ENCODE measurements at places on chromosomes 1 and 21.

- no peak for DNase-seq
Measured at GRCh38 chr1:4461726-4462290, 192.6 kb upstream of the AJAP1 start.

- no peak for DNase-seq
Measured at GRCh38 chr1:64967381-64967780, 1.0 kb upstream of the JAK1 start.

DNA sequence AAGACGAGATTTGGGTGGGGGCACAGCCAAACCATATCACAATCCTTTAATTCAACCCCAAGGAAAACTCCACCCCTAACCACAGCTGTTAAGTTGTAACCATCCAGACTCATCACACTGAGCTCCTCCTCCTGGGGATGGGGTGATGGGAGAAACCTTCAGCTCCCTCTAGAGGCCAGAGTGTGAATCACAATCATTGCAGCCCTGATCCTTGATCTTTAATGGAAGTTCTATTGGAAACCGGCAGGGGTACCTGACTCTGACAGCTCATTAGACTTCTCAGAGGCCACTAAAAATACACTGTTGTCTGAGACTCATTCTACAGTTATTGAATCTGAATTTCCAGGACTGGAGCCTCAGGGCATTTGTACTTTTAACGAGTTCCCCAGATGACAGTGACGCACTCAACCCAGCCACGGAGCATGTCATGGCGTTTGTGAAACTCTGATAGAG, 127.2 kb downstream of the IGSF21 start:
- peak; percentile 9 for DNase-seq

- DNase-seq: no peak
Measured at GRCh38 chr21:38311765-38312164, 55.0 kb downstream of the KCNJ15 start.

GRCh38 chr21:45140346-45140940, 66.1 kb downstream of the ADARB1 start:
- DNase-seq: peak; percentile 52

- DNase-seq: no peak
Measured at GRCh38 chr1:154350383-154350782, 25.1 kb downstream of the ATP8B2 start.

GRCh38 chr1:202213361-202214088, 19.9 kb downstream of the LGR6 start:
- DNase-seq: no peak

- DNase-seq: no peak
Measured at GRCh38 chr21:38802050-38803026, 3.4 kb upstream of the ETS2 start.

GRCh38 chr1:66853379-66853778, 52.3 kb upstream of the INSL5 start:
- no peak for DNase-seq

GRCh38 chr21:45202344-45202743, 85.4 kb downstream of the POFUT2 start:
- DNase-seq: no peak

DNA sequence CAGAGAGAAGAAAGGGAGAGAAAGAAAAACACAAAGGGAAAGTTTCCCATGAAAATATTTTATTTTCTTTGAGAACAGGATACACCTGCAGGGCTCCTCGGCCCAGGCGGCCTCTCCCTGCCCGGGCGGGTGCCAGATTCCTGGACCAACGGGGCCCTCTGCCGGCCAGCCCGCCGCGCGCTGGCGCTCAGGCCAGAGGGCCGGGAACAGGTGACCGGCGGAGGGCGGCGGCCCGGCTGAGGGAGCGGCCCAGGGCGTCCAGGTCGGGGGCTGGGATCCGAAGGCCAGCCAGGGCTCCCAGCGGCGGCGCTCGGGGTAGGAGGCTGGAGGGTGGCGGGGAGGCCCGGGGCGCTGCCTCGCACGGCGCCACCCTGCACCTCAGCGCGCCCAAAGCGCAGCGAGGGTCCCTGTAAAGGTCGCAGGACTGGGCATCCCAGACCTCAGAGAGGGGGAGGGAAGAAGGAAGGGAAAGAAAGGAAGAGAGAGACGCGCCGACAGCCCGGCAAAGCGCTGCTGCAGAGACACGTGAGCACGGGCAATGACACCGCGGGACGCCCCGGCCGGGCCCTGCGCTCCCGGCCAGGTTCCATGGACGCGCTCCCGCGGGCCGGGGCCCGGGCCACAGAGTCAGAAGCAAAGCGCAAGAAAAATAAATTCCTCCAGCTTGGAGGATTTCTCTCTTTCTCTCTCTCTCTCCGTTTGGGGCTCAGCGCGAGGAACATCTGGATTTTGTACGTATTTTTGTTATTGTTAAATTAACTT, 927 bp downstream of the WNT9A start:
- peak; percentile 50 for DNase-seq

- no peak for DNase-seq
Measured at GRCh38 chr1:221555689-221556433, 186.0 kb downstream of the DUSP10 start.

- no peak for DNase-seq
Measured at GRCh38 chr21:42081931-42082381, 10.8 kb downstream of the UMODL1 start.

DNA sequence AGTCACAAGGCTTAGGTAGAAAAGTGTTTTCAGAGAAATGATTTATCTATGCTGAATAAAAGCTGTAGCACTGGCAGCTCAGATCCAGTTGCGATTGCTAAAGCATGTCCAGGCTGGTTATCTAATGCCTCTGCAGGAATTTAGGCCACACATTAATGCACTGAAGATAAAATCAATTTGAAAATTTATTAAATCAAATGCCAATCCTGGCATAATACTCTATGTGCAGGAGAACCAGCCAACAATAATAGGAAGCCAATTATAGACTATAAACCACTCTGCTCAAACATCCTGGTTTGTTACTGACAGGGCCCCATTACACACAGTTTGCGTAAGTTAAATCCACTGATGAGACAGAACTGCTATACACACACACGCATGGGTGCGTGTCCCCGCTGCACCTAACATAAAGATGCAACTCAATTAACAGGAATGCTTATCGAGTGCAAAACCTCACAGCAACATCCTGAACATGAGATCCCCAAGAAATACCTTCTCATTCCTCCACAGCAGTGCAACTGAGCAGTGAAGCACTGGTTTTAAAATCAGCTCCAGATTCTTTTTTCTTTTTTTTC, 40.6 kb downstream of the PTP4A2 start:
- DNase-seq: no peak

DNA sequence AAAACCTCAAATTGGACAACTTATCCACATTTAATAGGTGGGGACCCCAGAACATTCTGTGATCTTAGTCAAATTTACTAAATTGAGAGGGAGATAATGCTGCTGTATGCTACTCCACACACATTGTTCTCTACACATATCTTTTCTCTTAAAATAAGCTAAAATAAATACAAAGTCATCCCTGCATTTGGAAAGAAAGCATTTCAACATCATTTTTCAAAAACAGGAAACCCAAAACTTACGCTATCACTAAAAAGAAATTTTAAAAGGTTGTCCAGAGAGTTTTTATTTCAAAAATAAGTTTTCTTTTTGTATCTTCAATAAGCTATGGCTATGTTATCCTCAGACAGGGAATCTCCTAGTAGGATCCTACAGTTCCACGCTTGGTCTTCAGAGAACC, 19.5 kb upstream of the OR6N2 start:
- no peak for DNase-seq

- no peak for DNase-seq
Measured at GRCh38 chr21:36470294-36470693, 9.6 kb downstream of the CLDN14 start.

DNA sequence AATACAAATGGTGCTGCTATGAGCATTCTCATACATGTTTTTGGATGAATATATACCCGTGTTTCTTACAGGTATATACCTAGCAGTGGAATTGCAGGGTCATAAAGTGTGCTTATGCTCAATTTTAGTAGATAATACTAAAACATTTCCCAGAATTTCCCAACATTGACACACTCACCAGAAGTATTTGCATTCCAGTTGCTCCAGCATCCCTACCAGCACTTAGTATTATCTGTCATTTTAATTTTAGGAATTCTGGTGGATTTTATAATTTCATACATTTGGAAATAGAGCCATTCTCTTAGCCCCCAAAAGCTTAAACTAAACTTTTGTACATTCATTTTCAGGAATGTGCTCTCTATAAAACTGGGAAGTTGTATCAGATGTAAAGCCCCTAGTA, 67.4 kb upstream of the ZNF326 start:
- no peak for DNase-seq

GRCh38 chr1:16724718-16725438, 15.4 kb upstream of the RNU1-4 start:
- DNase-seq: no peak

DNA sequence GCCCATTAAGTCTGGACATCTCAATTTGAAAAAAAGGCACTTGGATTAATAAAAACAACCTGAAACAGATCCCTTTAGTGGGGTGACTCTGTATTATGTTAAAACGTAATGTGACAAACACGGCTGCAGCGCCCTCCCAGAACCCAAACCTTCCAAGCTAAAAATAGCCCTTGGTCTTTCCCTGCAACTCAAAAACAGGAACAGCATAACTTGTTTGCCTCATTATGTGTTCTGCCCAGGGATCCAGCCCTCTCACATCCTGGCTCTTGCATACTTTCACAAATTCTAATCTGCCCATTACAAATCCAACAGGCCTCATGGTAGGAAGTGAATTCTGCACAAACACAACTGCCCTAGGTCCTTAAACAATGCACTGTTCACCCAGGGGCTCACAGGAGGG, 94.7 kb upstream of the GADD45A start:
- DNase-seq: no peak

- no peak for DNase-seq
Measured at GRCh38 chr1:11581445-11581991, 72.7 kb downstream of the FBXO2 start.

- DNase-seq: no peak
Measured at GRCh38 chr21:15749861-15750159, 20.0 kb downstream of the USP25 start.

- no peak for DNase-seq
Measured at GRCh38 chr1:85983316-85983715, 173.3 kb downstream of the COL24A1 start.

GRCh38 chr1:94004924-94005323, 95.7 kb upstream of the GCLM start:
- no peak for DNase-seq

- DNase-seq: no peak
Measured at GRCh38 chr1:192579010-192579738, 3.6 kb downstream of the RGS1 start.

- DNase-seq: no peak
Measured at GRCh38 chr1:207417076-207417475, 37.1 kb upstream of the CR2 start.

- no peak for DNase-seq
Measured at GRCh38 chr1:226778657-226779058, 39.6 kb upstream of the ITPKB start.

DNA sequence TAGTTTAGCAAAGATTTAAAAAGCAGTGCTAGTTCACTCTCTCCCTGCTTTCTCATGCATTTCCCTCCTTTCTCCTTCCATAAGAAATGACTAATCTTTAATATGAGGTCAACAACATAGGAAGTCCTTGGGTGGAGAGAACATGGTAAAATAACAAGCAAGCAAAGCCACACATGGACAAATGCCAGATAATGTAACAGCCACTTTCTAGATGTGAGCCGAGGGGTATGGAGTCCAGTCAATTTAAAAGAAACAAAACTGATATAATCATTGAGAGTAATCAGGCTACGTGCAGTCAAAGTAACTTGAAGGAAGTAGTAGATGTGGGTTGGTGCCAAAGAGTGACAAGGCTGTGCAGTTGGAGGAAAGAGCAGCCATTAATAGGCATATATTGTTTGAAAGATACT, 69.6 kb downstream of the DUSP10 start:
- DNase-seq: no peak

GRCh38 chr1:226535666-226536065, 12.9 kb upstream of the STUM start:
- DNase-seq: no peak

- no peak for DNase-seq
Measured at GRCh38 chr1:166129006-166129405, 37.8 kb downstream of the FAM78B start.

DNA sequence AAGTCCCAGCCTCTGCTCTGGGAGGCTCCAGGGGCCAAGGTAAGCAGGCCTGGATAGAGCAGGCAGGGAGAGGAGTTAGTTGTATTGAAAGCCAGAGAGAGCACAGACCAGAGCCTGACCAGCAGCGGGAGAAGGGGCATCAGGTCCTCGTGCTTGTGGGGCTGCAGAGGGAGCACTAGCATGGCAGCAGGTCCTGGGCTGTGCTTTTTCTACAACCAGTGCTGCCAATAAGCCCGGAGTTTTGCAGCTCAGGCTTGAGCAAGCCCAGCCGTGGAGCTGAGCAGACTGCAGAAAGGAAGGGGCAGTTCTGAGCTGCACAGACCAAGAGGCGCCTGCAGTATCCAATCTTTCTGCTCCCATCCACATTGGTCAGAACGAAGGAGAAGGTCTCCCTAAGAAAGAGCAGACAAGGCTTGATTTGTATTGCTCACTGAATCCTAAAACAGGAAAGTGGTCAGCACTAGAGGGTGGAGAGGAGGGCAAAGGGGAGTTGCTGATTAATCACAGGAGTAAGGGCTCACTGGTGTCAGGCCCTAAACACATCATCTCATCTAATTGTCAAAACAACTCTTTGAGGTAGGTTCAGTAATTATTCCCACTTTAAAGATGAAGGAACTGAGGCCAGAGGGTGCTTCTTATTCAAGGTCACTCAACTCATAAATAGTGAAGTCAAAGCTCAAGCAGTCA, 2.7 kb downstream of the DENND2D start:
- no peak for DNase-seq

- DNase-seq: no peak
Measured at GRCh38 chr1:36258960-36259344, 34.7 kb downstream of the THRAP3 start.

- no peak for DNase-seq
Measured at GRCh38 chr1:119779869-119780356, 11.2 kb upstream of the HMGCS2 start.

GRCh38 chr1:204206121-204206520, 7.7 kb downstream of the GOLT1A start:
- DNase-seq: no peak

- DNase-seq: no peak
Measured at GRCh38 chr1:234554218-234554697, 55.7 kb downstream of the IRF2BP2 start.

GRCh38 chr1:17020502-17020901, 8.8 kb upstream of the ATP13A2 start:
- DNase-seq: no peak

DNA sequence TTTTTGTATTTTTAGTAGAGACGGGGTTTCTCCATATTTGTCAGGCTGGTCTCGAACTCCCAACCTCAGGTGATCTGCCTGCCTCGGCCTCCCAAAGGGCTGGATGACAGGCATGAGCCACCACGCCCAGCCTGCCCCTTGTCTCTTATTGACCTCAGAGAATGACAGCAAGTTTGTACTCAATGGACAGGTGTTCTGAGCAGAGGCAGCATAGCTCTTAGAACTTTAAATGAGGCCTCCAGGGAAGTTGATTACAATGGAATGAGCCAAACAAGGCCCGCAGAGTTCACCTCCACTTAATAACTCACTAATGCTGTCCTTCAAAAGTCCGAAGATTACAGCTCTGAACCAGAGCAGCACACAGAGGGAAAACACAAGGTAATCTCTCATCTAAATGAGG, 10.9 kb downstream of the TMPRSS2 start:
- DNase-seq: no peak

All from GM18507 (cell line).